ENCODE measurements at places on chromosomes 1 and 21. TPM values are rescaled to one million over a fixed set of nuclear protein-coding genes. Genes with fewer than 3 reads are reported as not detected.

- peak; percentile 63 for DNase-seq
These were observed 7.3 kb downstream of the SYNC start for GRCh38 chr1:32695098-32695904.

SNAPIN gene
- 62.1 TPM for total RNA-seq

GRCh38 chr1:14929547-14930246 lies 223.8 kb upstream of the TMEM51 start:
- no peak for DNase-seq

DNA sequence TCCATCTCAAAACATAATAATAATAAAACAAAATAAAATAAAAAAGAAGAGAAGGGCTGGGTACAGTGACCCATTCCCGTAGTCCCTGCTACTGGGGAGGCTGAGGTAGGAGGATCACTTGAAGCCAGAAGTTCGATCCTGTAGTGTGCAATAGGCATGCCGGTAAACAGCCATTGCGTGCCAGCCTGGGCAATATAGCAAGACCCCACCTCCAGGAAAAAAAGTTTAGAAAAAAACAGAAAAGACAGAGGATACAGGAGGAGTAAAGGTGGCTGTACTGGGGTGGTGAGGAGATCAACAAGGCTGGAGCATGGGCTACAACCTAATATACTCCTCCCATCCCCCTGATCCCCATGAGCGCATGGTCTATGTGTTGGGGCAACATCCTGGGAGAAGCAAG lies 30.8 kb downstream of the PTAFR start:
- DNase-seq = no peak

EPHA2 gene
- total RNA-seq = 26.1 TPM

GRCh38 chr1:20486457-20487235 lies 636 bp upstream of the CAMK2N1 start:
- peak; percentile 74 for DNase-seq

GRCh38 chr1:160134791-160135572 lies 16.4 kb upstream of the ATP1A4 start:
- DNase-seq = peak; percentile 75

- DNase-seq = no peak
These were observed 173.6 kb upstream of the SGIP1 start for GRCh38 chr1:66360285-66360724.

DNA sequence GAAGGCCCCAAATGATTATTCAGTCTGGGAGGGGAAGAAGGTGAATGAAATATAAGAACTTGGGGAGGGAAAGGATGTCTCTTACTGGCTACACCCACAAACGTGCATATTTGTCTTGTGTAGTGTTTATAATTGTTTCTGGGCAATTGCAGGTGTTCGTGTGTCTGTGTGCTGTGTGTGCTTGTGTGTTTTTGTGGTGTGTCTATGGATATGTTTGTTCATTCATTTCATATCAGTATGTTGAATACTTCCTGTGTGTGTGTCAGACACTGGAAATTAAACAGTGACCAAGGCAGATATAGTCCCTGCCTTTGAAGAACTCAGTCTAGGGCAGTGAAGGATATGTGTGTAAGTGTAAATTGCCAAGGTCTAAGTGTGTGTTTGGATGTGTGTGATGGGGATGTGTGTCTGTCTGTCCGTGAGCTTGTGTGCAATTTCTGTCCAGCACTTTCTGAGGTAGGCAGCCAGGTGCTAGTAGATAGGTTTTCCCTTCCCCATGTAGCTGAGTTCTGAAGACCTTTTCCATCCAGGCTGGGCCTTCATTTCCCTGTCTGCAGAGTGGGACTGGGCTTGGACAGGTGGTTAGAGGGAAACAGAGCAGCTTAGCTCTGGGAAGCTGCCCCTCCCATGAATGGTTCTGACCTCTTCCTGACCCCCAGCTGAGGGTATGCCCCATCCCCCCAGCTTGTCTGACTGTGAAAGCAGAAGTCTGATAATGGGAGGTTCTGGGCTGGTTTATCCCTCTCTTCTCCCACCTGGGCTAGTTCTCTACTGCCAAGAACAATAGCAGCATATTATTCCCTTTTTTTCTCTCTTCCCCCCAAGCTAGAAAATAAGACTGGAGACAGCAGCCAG lies 3.8 kb downstream of the AGO1 start:
- DNase-seq = no peak

GRCh38 chr1:24641646-24642151 lies 1.4 kb upstream of the SRRM1 start:
- no peak for DNase-seq

TENT5C gene
- 7.4 TPM for total RNA-seq

FBLIM1 gene
- total RNA-seq = 40.6 TPM
